AML-193 (cell line): ENCODE measurements at places on chromosomes 16 and 17.

DNA sequence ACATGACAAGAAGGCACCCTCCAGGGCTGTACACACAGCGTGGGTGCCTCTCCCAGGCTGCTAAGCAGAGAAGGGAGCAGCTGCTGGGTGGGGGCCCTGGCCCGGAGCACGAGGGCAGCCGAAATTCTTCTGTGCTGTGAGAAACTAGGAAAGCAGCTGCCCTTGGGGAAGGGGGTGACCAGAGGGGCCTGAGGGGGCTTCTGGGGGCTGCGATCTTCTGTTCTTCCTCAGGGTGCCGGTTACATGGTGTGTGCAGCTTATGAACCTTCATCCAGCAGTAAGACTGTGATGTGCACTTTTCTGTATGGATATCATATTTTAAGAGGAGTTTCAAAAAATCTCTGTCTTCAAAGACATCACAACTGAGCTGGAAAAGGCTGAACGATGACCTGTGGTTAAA lies 43.2 kb upstream of the METRNL start:
- DNase-seq: no peak

DNA sequence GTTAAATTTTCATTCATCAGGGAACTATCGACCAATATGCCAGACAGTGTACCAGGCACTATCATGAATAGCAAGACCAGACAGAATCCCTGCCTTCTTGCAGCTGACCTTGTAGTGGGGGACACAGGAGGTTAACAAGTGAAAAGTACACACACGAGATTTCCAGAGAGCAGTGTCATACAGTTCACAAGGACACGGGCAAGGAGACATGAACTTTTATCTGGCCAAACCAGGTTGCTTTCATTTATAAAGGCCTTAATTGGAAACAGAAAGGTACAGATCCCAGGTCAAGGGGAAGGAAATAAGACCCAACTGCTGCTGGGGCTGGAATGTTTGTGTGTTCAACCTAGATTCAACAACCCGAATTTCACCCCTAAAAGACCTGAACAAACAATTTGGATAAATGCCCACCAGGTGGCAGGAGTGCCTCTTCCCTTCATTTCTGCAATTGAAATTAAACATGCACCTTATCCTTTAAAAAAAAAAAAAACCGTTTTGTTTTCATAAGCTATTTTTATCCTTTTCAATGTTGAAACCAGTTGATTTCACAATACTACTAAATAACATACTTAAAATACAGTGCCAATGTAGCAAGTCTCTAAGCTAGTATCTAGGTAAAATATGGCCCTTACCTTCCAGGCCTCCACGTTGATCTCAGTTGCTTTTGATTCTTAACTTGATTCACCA lies 65.9 kb downstream of the EMP2 start:
- peak; percentile 32 for DNase-seq

DNA sequence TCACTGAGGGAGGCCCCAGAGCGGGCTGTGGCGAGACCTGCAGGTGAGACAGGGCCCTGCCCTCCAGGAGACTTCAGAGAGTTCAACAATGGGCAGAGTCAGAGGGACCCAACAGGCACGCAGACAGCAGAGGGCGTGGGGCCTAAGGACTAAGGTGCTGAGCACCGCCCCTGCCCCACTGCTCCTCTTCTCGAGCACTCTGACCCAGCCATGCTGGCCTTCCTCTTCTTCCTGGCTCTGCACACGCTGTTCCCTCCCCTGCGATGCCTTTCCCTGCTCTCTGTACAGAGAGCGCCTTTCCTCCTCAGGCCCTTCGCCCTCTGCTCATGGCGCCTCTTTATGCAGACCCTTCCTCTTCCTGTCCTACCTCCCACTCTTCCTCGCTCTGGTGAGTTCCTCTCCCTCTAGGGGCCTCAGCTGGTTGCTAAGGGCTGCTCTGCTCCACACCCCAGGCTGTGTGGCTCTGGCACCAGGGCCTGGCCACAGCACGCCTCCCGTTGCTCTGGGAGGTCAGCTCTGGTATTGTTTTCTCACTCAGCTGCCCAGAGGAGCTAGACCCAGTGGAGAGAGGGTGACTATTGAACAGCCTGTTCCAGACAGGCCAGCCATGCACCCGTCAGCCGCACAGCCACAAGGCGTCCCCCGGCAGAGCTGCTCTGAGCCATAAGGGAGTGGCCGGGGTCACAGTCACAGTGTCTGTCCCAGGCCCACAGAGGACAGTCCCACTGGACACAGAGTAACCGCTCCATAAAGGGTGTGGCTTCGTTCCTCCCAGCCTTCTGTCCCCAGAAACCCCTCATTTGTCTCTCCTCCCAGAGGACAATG lies 13.6 kb upstream of the RASD1 start:
- DNase-seq: no peak

DNA sequence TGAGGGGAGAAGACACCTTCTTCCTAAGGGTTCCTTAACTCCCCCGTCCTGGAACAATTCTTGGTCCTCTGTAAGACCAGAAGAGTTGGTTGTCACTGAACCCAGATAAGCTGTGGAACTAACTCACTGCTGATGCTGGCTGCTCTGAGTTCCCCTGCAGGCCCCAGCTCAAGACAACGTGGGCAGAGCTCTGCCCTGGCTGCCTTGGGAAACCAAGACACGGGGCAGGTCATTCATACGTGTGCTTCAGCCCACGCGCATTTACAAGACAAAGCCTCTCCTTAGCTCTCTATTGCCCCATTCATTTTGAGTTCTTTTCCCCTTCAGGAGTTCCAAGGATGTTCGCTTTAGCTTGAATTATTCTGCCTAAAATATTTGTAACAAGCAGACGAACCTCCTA lies 3.4 kb upstream of the NAT9 start:
- DNase-seq: no peak

DNA sequence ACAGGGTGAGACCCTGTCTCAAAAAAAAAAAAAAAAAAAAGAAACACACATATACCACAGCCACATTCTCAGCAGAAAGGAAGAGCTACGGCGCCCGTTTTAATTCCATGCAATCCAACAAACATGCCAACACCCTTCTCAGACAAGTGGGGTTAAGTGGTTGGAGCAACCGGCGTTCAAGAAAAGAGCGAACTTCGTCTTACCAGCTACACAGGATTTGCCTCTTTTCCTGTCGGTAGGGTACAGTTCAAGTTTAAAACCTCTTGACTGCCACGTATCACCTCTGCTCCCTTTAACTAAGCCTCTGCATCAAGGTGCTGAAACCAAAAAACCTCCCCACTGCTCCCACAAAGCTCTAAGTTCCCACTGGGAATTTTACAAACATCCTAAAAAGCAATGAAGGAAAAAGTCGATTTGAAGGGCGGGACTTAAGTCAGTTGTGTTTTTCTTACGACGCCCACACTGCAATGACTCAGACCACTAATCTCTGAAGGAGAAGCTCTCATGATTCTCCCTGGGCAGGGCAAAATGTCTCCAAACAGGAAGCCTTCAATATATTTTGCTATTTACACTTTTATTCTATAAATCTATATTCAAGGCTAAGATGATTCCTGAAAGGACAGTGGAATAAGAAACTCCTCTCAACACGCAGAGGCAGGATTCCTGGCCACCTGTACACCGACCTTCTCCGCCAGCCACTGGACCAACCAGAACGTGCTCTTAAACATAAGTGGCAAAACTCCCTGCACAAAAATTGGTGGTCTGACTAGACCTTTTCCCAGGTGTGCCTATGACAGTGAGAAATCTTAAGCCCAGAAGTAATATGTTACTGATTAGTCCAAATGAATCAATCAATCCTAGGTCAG lies 18.8 kb downstream of the SRP68 start:
- DNase-seq: no peak

GRCh38 chr17:17109256-17109655 lies 67.0 kb downstream of the MPRIP start:
- no peak for DNase-seq

DNA sequence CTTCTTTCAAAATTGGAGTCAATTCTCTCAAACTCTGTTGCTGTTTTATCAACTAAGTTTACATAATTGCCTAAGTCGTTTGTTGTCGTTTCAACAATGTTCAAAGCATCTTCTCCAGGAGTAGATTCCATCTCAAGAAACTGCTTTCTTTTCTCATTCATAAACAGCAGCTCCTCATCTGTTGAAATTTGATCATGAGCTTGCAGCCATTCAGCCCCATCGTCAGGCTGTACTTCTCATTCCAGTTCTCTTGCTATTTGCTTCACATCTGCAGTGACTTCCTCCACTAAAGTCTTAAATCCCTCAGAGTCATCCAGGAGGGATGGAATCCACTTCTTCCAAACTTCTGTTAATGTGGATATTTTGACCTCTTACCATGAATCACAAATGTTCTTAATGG lies 230.6 kb downstream of the IRF8 start:
- DNase-seq: no peak

GRCh38 chr16:50742576-50743200 lies 802 bp downstream of the CYLD start:
- DNase-seq: peak; percentile 8

- no peak for DNase-seq
Observed at GRCh38 chr17:49148171-49148570, 15.6 kb downstream of the B4GALNT2 start.

GRCh38 chr17:14779241-14779640 lies 478.4 kb downstream of the HS3ST3B1 start:
- no peak for DNase-seq

DNA sequence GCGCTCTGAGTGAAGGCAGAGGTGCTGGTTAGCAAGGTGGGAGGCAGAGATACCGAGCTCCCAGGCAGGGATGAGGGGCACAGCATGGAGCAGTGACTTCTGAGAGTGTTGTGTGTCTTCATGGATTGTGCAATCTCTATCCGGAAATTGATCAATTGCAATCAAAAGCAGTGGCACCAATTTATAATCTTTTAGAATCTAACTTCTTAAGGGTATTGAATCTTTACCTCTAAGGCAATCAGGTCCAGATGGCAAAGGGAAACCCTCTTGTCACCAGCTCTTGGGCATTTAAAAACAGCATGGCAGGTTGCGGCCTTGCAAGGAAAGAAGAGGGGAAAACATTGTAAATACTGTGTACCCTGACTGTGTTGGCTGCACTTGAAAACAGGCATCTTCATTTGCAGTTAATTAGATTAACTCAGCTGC lies 58.0 kb upstream of the MRTFB start:
- no peak for DNase-seq

- DNase-seq: no peak
Observed at GRCh38 chr17:79034931-79035485, 11.0 kb downstream of the C1QTNF1 start.

GRCh38 chr17:40322358-40323315 lies 13.7 kb downstream of the RARA start:
- peak; percentile 99 for DNase-seq

GRCh38 chr17:14471052-14471451 lies 170.2 kb downstream of the HS3ST3B1 start:
- no peak for DNase-seq

DNA sequence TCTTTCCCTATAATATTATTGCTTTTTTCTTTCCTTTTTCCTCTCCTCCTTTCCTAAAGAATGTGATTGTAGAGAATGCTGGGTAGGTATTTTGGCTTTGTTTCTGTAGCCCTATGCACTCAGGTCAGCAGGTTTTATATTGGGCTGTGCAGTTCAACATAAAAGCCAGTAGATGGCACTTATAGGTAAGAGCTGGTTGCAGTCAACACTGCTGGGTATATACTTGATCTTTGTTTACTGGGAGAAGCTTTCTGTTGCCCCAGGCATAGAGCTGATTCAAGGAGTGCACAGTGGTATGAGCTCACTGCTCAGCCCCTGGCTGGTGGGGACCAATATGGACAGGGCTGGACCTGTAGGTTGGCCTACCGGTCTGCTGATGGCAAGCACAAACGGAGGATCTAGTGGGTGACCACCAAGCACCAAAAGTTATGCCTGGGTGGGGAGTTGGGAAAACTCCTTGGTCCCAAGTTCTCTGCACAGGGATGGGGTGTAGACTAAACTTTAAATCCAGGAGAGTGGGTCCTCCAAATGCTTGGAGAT lies 378.9 kb downstream of the PMP22 start:
- peak; percentile 3 for DNase-seq

DNA sequence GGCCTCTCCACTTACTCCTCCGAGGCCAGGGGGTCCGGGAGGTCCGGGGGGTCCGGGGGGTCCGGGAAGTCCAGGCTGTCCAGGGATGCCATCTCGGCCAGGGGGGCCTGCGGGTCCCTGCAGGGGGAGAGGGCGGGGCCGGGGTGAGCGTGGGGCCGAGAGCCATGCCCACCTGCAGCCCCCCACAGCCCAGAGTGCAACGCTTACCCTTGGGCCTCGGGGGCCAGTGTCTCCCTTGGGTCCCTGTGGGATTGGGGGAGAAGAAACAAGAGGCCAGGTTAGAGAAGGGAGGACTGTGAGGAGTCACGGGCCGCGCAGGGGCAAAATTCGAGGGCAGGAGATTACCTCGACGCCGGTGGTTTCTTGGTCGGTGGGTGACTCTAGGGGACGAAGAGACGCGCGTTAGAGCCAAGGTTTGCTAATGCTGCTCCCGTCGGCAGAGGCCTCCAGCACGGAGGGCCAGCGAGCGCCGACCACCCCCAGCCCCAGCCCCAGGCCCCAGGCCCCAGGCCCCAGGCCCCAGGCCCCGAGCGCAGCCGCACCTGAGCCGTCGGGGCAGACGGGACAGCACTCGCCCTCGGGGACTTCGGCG lies 2.1 kb downstream of the COL1A1 start:
- DNase-seq: no peak

GRCh38 chr17:47884905-47885730 lies 10.9 kb upstream of the SP2 start:
- DNase-seq: no peak

GRCh38 chr16:3541527-3542155 lies 35.6 kb downstream of the NLRC3 start:
- no peak for DNase-seq

DNA sequence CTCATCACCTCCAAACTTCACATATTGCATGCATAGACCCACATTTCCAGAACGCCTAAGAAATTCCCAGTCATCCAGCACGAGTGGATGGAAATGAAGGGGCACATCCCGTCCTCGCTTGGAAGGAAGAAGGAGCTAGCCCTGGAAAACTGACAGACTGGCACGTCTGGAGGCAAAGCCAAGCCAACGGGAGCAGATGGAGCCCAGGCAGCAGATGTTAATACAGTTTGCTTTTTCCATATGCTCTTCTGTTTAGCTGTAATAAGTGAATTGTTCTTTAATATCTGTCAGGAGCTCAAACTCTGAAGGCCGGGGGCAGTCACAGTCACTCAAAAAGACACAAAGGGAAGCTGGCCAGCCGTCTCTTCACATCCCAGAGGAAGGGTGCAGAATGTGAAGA lies 187.7 kb downstream of the XYLT1 start:
- no peak for DNase-seq

GRCh38 chr16:50099957-50100648 lies 34.3 kb downstream of the HEATR3 start:
- DNase-seq: no peak

GRCh38 chr16:75062135-75062975 lies 54.2 kb downstream of the LDHD start:
- no peak for DNase-seq

DNA sequence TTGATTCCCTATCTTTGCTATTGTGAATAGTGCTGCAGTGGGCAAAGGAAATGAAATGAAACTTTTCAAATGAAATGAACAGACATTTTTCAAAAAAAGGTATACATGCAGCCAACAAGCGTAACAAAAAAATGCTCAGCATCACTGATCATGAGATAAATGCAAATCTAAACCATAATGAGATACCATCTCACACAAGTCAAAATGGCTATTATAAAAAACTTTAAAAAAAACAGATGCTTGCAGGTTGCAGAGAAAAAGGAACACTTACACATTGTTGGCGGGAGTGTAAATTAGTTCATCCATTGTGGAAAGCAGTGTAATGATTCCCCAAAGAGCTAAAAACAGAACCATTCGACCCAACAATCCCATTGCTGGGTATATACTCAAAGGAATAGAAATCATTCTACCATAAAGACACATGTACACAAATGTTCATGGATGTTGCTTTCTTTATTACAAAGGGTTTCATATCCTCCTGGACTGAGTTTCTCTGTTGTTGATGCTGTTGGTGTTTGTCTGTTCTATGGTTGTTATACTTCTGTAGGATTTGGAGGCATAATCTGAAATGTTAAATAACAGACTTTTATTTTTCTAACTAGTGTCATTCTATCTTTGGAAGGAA lies 99.3 kb upstream of the SOX9 start:
- DNase-seq: no peak
